ENCODE measurements at places on chromosomes 4 and X.
A peak's percentile ranks its signal among the peaks of the same experiment; 100 is the strongest.

DNA sequence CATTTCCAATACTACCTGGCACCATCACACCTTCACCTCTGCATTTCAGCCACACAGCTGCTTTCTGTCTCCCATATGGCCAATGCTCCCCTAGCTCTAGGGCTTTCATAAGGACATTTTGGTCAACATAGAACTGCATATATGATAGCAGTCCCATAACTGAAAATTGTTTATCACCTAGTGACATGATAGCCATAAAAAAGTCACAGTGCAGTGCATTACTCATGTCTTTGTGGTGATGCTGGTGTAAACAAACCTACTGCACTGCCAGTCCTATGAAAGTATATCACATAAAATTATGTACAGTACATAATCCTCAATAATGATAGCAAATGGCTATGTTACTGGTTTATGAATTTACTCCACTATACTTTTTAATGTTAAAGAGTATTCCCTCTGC lies 221.0 kb downstream of the NAF1 start:
- DNase-seq: no peak

- DNase-seq: no peak
Measured at GRCh38 chr4:85793233-85793585, 318.3 kb downstream of the ARHGAP24 start.

GRCh38 chr4:188976644-188977115 lies 837.4 kb downstream of the TRIML1 start:
- no peak for DNase-seq

DNA sequence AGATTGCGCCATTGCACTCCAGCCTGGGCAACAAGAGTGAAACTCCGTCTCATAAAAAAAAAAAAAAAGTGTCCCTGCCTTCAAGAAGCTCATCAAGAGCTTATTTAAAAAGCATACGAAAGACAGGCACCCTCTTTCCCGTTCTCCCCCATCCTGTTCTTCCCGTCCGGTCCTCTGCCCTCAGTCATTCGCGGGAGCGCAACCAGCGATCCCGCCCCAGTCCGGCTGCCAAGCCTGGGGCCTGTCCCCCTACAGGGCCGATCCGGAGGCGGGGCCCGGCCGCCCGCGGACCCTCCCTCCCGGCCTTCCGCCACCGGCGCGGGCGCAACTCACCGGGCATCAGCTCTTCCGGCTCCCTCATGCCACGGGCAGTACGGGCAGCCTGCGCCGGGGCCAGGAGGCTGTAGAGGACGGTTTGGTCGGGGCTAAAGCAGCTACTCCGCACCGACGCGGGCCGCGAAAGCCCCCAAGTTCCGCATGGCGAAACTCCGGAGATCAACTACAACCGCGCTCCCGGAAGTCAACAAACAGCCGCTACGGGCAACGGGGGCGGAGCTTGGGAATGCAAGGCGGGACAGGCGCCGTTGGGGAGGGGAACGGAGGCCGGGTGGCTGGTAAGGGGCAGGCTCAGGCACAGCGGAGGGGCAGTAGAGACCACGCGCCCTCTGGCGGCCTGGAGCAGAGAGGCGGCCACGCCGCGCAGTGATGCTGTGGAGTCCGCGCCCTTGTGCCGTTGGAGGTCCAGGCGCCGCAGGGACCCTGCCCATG lies at the start of gene RPGR:
Gene RPGR (minus strand): TSS at position 503 of the 768 bp plus-strand sequence. CDS start 142 bp downstream, at position 361.
- DNase-seq: peak; percentile 86

DNA sequence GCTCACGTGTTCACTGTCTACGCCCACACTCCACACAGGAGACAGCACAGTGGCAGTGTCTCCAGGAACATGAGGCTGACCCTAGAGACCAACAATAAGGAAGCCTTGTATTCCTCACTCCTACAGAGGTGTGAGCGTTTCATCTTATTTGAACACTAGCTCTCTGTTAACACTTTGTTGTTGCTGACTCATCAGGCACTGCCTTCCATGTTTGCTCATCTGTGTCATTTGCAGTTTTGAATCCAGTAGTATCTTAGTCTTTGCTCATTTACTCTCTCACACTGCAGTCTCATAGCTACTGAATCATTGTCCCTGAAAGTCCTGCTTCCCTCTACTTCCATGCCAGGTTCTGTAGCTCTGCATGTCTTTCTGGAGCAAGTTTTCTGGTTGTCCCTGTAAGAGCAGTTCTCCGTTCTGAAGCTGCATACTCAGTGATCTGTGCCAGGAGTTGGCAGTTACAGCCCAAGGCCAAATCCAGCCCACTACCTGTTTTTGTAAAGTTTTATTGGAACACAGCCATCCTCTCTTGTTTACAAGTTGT lies 80.3 kb upstream of the DCLK2 start:
- DNase-seq: no peak

All from stimulated activated CD4-positive, alpha-beta T cell treated with anti-CD3 and anti-CD28 coated beads, Interleukin-4, amount 100 ng/mL, for 4 hours (primary cell).